ENCODE measurements at places on chromosomes 3 and 15. TPM values are rescaled to one million over a fixed set of nuclear protein-coding genes. Genes with fewer than 3 reads are reported as not detected.

DNA sequence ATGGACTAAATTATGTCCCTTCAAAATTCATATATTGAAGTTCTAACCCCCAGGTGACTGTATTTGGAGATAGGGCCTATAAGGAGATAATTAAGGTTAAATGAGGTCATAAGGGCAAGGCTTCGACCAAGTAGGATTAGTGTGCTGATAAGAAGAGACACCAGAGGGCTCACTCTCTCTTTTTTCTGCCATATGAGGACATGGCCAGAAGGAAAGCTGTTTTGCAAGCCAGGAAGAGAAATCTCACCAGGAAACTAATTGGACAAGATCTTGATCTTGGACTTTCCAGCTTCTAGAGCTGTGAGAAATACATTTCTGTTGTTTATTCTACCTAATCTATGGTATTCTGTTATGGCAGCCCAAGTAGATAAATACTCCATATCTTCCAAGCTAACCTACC is 503.6 kb upstream of the NAALADL2 start:
- no peak for DNase-seq

GRCh38 chr3:6747017-6747416 is 113.9 kb upstream of the GRM7 start:
- no peak for DNase-seq

- no peak for DNase-seq
Observed at GRCh38 chr3:99909714-99910495, 92.2 kb downstream of the CMSS1 start.

- DNase-seq = no peak
Observed at GRCh38 chr3:115968871-115969270, 345.6 kb downstream of the GAP43 start.

GRCh38 chr15:79904271-79904670 is 7.5 kb upstream of the MTHFS start:
- no peak for DNase-seq

The KBTBD13 gene
- not detected for total RNA-seq

GRCh38 chr3:197432384-197433127 is 123.2 kb downstream of the BDH1 start:
- no peak for DNase-seq

The FOXB1 gene
- total RNA-seq = not detected

DNA sequence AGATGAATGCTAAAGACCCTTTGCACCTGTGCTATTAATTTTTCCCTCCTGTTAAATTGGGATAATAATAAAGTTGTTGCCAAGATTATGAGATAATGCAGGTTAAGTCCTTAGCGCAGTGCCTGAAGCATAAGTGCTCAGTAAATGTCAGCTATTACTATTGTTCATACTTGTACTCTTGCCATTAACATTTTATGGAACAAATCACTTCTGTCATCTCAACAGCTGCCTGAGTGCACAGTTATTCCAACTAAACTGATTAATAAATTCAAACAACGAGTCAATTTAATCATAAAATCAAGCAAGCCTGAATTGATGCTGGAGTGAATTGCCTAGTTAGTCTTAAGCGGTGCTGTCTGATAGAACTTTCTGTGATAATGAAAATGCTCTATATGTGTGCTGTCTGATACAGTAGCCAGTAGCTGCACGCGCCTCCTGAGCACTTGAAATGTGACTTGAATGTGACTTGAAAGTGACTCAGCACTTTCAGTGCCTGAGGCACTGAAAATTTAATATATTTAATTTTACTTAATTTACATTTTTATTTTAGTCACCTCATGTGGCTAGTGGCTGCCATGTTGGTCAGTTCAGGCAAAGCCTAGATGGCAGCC is 198.7 kb upstream of the PFN2 start:
- DNase-seq = no peak

GRCh38 chr3:4928277-4928789 is 50.9 kb upstream of the BHLHE40 start:
- DNase-seq = no peak

DNA sequence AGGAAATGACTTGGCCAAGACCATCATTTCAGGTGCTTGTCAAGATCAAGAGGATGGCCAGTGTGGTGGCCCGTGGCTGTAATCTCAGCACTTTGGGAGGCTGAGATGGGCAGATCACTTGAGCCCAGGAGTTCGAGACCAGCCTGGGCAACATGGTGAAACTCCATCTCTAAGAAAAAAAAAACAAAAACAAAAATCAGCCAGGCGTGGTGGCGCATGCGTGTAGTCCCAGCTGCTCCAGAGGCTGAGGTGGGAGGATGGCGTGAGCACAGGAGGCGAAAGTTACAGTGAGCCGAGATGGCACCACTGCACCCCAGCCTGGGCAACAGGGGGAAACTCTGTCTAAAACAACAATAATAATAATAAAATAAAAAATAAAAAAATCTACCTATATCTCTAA is 15.0 kb downstream of the CRABP1 start:
- DNase-seq = no peak

GRCh38 chr15:64023220-64023619 is 23.1 kb downstream of the DAPK2 start:
- no peak for DNase-seq

Data from thyroid gland (tissue), 4 donors.